ENCODE measurements at places on chromosomes 3 and 15.

GRCh38 chr3:60989626-60990441, 261.4 kb downstream of the FHIT start:
- DNase-seq = no peak

- DNase-seq = no peak
Measured at GRCh38 chr15:56679225-56679624, 54.1 kb downstream of the ZNF280D start.

GRCh38 chr3:173006006-173006405, 135.0 kb downstream of the SPATA16 start:
- no peak for DNase-seq

DNA sequence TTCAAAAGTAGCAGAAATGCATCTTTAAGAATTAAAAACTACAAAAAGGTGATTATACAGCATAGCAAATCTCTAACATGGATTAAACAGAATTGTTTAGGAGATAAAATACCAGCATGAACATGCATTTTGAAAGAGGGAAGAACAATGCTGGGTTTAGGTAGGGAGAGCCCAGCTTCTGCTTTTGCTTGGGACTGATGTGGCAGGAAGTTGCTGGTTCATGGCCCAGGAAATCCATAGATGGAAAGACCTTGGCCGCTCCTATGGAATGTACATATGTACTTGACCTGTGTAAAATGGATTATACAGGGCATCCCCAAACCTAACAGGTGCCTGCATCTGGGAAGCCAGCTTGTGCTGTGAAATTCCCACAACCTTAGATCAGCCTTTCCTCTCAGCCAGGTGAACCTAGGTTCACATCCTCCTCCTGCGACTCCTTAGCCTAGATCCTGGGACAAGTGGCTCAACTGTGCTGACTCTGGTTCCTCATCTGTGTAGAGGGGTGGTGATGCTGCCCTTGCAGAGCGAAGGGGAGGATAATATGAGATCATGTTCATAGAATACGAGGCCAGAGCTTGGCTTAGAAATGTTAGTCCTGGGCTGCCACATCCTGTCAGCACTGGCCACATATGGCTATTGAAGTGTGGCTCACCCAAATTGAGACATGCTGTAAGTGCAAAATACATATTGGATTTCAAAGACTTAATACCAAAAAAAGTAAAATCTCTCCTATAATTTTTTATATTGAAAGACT, 47.0 kb upstream of the PLXNA1 start:
- no peak for DNase-seq

- DNase-seq = no peak
Measured at GRCh38 chr3:195467641-195468390, 25.0 kb upstream of the ACAP2 start.

- no peak for DNase-seq
Measured at GRCh38 chr3:175383813-175384212, 524.7 kb downstream of the NAALADL2 start.

GRCh38 chr15:66957431-66957720, 108.0 kb upstream of the SMAD3 start:
- DNase-seq = no peak

DNA sequence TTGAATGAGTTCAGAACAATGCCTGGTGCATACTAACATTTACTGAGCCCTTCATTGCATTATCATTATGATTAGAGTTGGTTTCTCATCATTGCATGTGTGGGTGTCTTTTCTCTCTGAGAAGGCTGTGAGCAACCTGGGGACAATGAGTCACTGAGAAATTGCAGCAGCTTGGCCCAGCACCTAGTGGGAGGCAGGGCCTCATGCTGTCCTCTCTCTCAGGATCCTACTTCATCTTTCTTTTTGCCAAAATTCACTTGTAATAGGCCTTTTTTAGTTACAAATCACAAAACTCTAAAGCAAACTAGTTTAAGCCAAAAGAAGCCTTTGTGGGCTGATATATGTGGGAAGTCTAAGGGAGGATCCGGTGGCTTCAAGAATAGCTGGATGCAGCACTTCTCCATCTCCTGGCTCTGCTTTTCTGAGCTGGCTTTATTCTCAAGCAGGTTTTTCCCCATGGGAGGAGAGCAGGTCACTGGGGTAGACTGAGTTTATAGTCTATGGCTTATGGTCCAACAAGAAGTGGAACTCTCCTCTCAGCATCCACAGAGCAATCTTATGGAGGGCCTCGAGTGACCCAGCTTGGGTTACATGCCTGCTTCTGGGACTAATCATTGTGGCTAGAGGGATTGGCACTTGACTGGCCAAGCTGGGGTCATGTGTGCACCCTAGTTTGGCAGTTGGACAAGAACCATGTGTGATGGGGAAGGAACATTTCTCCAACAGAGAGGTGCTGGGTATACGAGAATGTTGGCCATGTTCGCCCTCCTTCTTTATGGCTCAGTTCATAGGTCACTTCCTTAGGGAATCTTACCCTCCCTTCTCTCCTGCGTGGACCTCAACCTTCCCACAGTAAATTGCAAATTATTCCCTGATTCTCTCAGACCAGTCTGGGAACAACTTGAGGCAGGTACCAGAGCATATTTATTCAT, 8.7 kb upstream of the CAMK1 start:
- peak; percentile 28 for DNase-seq

DNA sequence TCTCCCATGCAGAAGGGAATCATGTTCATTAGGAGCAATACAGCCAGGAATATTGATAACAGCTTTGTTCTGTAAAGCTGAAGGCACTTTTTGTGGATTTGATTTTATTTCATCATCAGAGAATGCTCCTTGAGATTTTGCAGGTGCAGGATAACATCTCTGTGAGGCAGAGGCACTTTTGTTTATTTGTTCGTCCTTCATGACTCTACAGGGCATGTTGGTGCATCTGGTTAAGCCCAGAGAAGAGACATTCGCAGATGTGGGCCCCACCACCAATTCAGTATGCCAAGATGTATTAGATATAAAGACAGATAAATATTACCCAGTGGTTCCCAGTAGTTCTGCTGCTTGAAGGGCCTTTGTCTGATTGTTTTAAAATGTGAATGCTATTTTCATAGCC, 368.1 kb upstream of the SEMA6D start:
- no peak for DNase-seq

DNA sequence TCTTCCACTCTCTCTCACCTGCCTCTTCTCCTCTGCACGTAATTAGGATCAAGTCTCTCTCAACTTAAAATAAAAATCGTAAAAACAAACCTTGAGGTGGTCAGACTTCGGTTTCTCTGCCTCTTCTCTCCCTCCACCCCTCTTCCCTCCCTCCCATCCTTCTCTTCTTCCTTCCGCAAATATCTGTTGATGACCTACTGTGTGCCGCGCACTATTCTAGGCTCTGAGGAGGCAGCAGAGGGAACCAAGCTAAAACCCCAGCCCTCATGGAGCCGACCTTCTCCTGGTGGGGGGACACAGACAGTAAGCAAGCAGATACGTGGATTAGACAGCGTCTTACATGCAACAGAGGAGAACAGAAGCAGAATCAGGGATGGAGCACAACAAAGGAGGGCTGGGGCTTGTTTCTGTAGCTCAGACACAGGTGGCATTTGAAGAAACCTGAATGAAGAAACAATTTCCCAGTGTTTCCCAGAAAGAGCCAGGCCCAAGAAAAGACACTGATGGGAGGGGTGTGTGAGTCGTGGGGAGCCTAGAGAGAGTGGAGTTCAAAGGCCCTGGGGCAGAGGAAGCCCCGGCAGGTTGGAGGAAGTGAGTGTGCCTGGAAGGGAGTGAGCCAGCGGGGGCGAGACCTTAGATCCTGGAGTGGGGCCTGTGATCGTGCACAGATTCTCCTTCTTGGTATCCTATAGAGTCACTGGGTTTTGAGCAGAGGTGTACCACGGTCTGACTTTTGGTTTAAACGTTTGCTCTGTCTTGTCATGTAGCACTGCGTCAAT, 80.5 kb downstream of the TOP2B start:
- no peak for DNase-seq

DNA sequence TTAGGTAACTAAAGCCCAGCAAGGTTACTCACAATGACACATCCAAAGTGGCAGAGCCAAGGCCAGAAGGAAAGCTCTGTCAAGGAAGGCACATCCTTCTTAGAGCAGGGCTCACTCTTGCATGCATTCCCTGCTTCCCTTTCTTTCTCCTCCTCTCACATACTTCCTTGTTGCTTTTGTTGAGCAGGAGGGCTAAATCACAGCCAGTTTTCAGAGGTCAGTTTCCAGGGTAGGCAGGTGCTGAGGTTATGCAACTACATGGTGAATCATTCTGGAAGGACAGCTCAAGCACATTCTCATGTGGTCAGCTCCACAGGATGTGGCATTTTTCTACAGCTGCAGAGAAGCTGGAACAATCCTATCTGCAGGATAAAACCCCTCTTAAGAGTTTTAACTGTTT, 275.6 kb downstream of the ZNF621 start:
- no peak for DNase-seq

DNA sequence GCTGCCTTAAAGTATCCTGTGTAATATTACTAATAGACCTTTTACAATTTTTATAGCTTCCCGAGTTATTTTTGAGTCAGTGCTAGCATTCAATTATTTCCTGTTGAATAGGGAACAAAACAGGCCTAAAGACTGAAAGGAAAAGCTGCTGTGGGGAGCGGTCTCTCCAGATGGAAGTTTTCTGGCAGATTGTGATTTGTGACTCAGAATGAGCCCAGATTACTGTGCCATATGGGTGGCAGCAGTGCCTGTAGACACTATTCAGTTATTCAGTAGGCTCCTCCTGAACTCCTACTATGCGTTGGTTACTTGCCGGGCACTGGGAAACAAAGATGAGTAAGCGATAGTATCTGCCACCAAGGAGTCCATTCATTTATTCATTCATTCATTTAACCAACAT, 211.8 kb downstream of the CHST2 start:
- DNase-seq = no peak

GRCh38 chr3:184574515-184575417, 13.2 kb downstream of the EPHB3 start:
- no peak for DNase-seq

DNA sequence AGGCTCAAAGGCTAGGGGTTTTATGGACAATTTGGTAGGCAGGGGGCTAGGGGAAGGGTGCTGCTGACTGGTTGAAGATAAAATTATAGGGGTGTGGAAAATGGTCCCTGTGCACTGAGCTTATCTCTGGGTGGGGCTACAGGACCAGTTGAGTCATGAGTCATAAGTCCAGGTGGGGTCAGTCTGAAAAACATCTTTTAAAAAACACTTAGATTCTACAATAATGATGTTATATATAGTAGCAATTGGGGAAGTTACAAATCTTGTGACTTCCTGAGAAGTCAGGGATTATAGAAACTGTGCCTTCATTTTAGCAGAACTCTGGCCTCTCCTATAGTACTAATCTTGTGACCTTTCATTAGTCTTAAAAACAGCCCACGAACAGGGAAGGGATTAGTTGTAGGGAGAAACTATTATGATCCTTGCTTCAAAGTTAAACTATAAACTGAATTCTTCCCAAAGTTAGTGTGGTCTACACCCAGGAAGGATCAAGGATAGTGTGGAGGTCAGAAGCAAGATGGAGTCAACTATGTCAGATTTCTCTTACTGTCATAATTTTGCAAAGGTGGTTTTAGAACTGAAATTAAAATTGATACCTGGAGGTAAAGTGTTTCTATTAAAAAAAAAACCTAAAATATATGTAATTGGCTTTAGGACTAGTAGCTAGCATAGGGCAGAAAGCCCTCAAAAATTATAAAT, 130.1 kb downstream of the P2RY1 start:
- DNase-seq = no peak

DNA sequence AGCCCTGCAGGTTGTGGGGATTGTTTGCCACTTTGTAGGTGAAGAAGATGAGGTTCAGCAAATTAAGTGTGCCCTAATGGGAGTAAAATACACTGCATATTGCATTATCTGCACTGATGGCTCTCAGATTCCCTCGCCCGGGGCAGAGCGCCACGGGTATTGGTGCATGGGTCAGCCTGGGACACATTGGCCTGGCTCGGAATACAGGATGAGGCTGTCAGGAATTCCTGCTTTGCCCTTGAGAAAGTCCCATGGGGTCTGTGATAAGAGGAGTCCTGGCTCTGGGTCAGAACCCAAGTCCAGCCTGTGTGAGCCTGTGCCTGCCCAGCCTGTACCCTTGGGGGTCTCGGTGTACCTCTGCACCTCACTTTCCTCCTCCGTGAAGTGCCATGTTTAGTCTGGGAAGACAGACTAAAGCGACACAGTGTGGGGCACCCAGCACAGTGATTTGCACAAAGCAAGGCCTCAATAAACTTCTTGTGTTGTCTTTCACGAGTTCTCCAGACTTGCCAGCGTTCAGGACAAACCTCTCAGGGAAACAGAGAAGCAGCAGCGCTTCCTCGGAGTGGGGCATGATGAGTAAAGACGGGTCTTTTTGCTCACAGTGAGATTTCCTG, 107.6 kb downstream of the LRRK1 start:
- DNase-seq = no peak

DNA sequence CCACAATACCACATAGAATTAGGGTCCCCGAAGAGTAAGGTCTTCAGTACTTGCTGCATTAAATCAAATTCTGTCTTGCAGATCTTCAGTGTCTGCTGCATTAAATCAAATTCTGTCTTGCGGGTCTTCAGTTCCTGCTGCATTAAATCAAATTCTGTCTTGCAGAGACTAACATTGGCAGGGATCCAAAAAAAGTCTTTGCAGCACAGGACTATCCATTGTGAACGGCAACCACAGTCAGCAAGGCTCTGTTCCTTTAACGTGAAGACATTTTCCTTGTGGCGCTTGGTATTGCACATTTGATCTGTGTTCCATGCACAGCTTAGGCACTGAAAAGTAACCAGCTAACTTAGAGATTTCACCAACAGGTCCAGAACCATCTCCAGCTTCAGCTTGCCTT, 46.8 kb upstream of the POMGNT2 start:
- no peak for DNase-seq

- DNase-seq = no peak
Measured at GRCh38 chr3:119642746-119643473, 17.5 kb downstream of the POPDC2 start.

GRCh38 chr15:80643431-80643951, 51.6 kb upstream of the ABHD17C start:
- DNase-seq = no peak

DNA sequence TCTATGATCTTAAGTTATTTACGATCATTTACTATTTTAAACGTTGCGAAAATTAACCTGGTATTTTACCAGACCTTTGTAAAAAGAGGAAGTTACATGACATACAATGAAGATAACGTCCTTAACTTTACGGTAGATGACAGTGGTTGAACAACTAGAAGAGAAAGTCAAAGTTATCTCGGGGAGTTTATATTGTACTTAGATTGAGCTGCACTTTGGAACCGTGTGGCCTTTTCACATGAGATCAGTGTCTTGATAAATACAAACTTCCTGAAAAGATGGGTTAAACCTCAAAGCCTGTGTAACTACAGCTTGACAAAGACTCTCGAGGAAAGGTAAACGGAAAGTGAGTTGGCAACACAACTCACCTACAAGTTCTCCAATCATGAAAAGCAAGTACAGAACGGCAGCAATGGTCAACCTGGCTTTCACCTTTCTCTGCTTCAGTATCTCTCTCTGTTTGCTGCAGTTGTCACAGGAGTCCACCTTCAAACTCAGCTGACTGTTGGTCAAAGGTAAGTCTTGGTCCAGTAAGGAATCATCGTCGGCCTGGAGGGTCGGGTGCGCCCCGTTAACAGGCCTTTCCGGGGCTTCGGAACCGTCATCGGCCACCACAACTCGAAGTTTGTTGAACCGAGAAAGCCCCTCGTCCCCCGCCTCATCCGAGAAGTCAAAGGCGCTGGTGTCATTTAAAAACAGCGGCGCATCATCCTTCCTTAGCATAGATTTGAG, 793 bp downstream of the SLC30A4 start:
- no peak for DNase-seq
